ENCODE measurements at places on chromosomes 12 and 14.

- no peak for DNase-seq
Measured at GRCh38 chr12:67433385-67434175, 164.4 kb downstream of the CAND1 start.

DNA sequence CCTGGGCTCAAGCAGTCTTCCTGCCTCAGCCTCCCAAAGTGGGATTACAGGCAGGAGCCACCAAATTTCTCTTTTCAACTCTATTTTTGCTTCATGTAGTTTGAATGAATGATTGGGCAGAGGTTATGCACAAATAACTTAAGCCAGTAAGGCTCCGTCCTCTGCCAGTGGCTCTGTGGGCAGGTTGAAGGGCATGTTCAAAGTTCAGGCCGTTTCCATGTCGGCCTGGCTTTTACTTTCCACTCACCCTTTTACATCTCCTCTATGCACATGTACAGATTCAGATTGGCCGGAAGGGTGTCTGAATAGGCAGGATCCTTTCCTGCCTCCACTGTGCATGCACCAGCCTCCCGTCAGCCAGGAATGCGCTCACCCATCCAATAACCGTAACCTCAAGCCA is 132.3 kb downstream of the EML1 start:
- DNase-seq = no peak

DNA sequence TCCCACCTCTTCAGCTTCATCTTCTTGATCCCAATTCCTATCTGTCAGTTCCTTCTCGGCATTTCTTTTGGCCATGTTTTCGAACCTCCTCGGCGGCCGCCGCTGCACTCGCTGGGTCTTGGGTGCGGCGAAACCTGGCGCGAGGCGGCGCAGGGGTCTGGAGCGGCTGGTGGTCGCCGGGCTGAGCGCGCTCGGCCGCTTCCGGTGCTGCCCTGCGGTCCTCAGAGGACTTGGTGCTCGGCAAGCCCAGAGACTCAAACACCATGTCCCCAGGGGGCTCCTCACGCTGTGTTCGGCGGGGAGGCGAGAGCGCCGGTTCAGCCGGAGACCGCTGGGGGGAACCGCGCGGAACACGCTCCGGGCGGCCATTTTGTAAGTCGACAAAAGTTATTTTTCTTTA is 51.8 kb downstream of the PPP1R36 start:
- no peak for DNase-seq

DNA sequence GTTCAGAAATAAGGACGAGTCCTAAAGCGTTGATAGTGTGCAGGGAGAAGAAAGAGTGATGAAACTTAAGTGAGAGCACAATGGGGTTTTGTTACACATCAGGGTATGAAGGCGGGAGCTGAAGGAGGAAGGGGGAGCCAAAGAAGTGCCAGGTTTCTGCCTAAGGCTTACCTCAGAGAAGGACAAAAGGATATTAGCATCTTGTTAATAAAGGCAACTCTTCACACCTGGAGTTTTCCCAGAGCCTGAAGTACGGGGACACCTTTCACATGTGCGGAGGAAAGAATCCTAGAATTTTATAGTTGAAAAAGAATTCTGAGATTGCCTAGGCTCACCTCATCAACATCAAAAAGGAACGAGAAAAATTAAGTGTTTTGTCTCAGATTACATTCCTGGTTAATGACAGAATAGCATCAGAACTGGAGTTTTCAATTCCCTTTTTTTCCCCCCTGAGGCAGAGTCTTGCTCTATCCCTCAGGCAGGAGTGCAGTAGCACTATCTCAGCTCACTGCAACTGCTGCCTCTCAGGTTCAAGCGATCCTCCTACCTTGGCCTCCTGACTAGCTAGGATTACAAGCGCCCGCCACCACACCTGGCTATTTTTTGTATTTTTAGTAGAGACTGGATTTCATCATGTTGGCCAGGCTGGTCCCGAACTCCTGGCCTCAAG is 2.2 kb upstream of the SAV1 start:
- no peak for DNase-seq

DNA sequence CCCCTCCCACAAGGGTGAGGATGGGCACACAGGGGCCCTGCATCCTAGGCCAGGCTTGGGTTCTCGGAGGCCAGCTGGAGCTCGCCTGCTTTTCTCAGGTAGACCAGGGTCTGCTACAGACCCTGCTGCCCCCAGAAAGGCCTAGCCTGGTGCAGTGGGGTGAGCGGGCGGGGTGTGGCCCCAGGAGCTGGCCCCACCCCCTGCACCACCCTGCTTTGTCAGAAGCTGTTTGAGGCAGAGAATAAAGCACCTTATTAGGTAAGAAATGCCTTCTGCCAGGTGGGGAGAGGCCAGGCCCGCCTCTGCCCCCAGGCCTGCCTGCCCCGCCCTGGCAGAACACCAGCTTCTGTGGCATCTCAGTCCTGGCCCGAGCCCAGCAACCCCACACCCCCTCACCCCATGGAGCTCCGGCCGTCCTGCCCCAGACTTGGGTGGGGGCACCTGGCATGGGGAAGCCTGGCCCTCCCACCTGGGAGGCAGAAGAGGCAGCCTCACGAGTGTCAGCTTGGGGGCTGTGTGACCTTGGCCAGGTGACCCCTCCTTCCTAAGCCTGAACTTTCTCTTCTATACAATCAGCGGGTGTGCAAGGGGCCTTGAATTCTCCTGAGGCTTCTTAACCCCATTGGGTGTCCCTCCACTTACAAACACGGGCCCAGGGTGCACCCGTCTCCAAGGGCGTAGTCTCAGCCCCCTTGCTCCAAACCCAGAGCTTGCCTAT is 43.2 kb downstream of the KRT80 start:
- no peak for DNase-seq

- DNase-seq = no peak
Measured at GRCh38 chr12:66273147-66273546, 29.1 kb upstream of the HELB start.

GRCh38 chr14:20456971-20457370 is 1.9 kb downstream of the APEX1 start:
- DNase-seq = no peak

GRCh38 chr12:9148926-9149325 is 33.2 kb upstream of the A2M start:
- no peak for DNase-seq

DNA sequence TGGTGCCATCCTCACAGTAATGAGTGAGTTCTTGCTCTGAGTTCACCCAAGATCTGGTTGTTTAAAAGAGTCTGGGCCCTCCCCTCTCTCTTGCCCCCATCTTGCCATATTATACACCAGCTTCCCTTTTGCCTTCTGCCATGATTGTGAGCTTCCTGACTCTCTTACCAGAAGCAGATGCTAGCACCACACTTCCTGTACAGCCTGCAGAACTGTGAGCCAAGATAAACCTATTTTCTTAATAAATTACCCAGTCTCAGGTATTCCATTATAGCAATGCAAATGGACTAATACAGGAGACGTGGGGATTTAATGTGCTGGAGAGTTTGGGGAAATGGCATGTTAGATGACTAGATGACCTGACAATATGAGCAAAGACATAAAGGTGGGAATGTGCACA is 12.8 kb downstream of the SLC4A8 start:
- no peak for DNase-seq

- DNase-seq = no peak
Measured at GRCh38 chr14:35331605-35332516, 39.7 kb downstream of the PSMA6 start.

DNA sequence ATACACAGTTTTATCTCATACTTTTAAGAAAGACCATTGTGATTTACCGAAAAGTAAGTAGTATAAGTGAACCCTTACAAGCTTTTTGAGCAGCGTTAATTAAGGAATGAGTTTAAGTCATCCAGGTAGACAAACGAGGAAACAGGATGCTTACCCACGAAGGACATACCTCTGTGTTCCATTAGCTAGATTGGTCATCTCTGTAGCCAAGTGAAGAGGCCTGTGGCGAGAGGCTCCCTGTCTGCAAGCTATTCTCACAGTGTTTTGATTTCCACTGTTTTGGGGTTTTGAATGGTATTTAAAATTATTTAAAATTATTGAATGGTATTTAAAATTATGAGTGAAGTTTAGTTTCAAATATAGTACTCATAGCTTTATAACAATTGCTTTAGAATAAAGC is 342.1 kb upstream of the RGS6 start:
- no peak for DNase-seq

DNA sequence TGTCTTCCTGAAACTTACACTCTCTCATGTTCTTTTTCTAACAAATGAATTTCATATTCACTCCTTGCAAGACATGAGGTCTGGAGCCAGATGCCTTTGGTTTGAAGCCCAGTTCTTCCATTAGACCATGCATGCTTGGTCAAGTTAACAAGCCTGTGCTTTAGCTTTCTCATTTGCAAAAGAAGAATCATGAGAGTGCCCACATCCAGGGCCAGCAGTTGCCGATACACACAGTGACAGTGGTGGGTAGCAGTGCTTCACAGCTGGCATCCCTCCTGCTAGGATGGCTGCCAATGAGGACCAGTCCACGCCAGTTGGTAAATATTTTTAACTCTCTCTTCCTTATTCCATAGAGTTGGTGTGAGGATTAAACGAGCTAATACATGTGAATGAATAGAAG is 163.1 kb downstream of the PHLDA1 start:
- no peak for DNase-seq

GRCh38 chr12:80422550-80422949 is 21.5 kb upstream of the PTPRQ start:
- peak; percentile 53 for DNase-seq

DNA sequence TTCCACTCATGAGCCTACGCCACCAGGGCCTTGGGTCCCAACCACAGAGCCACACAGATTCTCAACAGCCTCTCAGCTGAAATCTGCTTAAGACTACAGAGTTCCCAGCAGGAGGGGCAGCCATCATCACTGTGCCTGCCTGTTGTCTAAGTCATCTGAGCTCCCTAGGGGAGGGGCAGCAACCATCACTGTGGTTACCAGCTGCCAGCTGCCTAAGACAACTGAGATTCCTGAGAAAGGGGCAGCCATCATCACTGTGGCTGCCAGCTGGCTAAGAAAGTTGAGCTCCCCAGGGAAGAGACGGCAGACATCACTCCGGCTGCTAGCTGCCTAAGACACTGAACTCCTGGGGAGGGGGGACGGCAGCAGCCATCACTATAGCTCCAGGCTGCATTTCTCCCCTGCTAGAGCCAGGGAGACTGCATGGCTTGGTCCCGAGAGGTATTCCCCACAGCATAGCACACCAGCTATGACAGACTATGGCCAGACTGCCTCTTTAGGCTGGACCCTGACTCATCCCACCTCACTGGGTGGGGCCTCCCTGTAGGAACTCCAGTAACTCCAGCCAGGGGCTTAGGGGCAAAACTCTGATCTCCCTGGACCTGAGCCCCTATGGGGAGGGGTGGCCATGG is 37.2 kb upstream of the C14orf132 start:
- no peak for DNase-seq

DNA sequence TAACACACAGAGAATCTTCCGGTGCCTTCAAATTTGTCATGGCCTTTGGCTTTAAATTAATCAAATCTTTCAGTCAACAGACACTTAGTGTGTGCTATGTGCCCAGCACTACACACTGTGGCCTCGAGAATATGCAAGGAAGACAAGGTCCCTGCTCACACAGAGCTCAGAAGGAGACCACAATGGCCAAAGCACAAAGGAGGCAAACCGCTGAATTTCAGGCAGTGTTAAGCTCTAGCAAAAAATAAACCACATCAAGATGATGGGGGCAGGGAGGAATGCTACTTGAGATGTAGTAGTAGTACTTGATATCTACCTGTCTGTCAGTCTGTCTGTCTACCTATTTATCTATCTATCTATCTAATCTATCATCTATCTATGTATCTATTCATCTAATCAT is 227.9 kb downstream of the TMEM132D start:
- no peak for DNase-seq

DNA sequence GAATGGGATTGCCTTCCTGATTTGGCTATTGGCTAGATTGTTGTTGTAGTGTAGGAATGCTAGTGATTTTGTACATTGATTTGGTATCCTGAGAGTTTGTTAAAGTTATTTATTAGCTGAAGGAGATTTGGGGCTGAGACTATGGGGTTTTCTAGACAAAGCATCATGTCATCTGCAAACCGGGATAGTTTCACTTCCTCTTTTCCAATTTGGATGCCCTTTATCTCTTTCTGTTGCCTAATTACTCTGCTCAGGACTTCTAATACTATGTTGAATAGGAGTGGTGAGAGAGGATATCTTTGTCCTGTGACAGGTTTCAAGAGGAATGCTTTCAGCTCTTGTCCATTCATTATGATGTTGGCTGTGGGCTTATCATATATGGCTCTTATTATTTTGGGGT is 265.7 kb upstream of the MGAT4C start:
- DNase-seq = no peak

Measured in amniotic stem cell (primary cell).